DMS53 (cell line): ENCODE measurements at places on chromosomes 16 and 17.

- no peak for DNase-seq
These were observed 234.5 kb downstream of the SEC14L1 start for GRCh38 chr17:77375108-77375916.

GRCh38 chr16:75818491-75818890, 92.2 kb upstream of the CPHXL start:
- DNase-seq, result no peak

- no peak for DNase-seq
These were observed 173.7 kb downstream of the SOX9 start for GRCh38 chr17:72294487-72294893.

DNA sequence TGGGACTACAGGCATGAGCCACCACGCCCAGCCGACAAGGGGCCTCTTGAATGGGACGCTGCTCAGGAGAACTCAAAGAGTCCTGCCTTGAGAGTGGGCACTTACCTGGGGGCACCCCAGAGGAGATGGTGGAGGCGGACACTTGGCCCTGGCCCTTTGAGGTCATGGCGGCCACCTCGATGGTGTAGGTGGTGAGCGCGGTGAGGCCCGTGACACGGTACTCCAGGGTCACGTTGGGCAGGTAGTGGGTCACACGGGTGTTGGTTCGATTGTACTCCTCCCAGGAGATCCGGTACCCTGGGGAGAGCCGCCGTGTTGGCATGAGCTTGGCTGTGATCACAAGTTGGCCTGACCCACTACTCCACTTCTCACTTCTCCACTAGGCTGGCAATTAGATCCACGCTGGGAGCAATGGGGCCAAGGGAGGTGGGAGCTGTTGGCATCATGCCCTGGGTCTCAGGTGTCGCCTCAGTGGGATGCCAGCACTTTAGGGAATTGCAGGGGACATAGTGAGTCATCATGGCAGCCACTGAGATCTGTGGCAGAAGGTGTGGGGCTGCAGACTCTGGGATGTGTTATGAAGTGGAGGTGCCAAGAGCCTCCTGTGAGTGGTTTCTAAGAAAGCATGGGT, 89.2 kb upstream of the CDC42EP4 start:
- DNase-seq, result no peak

DNA sequence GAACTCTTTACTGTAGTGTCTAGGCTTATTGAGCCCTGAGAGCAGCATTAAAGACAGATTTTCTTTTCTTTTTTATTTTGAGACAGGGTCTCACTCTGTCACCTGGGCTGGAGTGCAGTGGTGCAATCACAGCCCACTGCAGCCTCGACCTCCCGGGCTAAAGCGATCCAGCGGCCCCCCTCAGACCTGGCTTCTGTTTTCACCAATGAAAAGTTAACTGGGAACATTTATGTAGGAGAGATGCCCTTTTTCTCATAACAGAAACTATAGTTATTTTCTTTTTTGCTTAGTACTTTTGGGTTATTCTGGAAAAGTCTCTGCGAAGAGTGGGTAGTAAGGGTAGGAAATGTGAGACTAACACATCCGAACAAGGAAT, 1.5 kb downstream of the MAP1LC3B start:
- DNase-seq, result no peak

DNA sequence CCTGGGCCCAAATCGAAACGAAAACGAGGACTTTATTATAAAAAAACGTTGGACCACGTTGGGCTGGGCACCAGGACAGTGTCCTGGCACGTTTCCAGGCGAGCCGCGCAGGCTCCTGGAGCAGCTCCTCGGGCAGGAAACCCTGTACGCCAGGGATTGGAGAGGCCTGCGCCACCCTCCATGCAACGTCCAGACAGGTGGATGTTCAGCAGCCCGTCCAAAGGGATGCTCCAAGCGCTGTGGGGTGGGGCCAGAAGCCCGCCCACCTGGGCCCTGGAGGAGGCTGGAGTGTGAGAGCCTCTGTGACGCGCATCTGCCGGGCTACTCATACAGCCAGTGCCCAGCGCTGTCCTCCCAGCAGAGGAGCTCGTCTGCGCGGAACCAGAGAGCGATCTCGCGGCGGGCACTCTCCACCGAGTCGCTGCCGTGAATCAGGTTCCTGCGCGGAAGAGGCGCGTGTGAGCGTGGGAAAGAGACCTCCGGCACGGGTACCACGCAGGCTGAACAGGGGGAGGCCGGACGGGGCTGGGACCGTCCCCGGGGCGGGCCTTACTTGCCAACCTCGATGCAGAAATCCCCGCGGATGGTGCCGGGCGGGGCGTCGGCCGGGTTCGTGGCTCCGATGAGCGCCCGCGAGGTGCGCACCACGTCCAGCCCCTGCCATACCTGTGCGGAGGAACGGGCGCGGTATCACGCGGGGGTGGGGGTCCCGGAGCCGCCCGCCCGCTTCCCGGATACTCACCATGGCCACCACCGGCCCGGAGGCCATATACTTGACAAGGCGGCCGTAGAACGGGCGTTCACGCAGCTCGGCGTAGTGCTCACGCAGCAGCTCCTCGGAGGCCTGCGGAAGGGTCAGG, 785 bp downstream of the NME3 start:
- peak; percentile 97 for DNase-seq

DNA sequence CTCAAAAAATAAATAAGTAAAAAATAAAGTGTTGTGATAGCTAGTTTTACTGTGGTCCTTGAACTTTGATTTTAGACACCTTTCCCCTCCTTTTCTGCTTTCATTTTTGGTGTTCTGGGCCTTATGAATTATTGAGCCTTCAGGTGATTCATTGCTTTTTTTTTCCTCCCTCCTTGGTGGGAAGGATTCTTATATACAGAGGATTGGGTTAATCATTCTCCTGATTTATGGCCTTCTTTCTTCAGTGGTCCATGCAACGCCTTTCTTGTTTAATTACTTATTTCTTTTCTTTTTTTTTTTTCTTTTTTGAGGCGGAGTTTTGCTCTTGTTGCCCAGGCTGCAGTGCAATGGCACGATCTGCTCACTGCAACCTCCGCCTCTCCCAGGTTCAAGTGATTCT, 8.0 kb upstream of the MYL4 start:
- no peak for DNase-seq

GRCh38 chr16:68782198-68783174, 45.4 kb downstream of the CDH1 start:
- no peak for DNase-seq

- peak; percentile 93 for DNase-seq
These were observed at the start of gene CSNK1D for GRCh38 chr17:82273327-82274133. Gene CSNK1D (minus strand): TSS chr17:82273700. CDS start chr17:82273381, 319 bp downstream.

GRCh38 chr17:75941442-75941819, 589 bp upstream of the FBF1 start:
- no peak for DNase-seq
